Prostate gland (tissue), 2 donors: ENCODE measurements at places on chromosomes 4 and X. TPM values are rescaled to one million over a fixed set of nuclear protein-coding genes. Genes with fewer than 3 reads are reported as not detected.

GRCh38 chr4:4364061-4364460 is 22.8 kb upstream of the NSG1 start:
- no peak for DNase-seq
- no peak overlapping the region for H3K4me3 ChIP-seq
- no peak overlapping the region for H3K27ac ChIP-seq

DNA sequence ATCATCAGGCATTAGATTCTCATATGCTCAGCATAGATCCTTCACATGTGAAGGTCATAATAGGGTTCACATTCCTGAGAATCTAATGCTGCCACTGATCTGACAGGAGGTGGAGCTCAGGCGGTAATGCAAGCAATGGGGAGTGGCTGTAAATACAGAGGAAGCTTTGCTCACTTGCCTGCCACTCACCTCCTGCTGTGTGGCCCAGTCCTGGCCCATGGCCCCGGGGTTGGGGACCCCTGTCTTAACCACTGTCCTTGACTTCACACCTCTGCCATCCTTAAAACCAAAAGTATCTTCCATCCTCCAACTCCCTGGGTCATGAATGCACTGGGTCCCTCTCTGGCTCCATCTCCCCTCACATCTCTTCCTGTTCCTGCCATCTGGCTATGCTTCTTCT is 129.1 kb downstream of the HMX1 start:
- H3K4me3 ChIP-seq, result no peak overlapping the region
- no peak for DNase-seq
- no peak overlapping the region for H3K27ac ChIP-seq

- no peaks in the 10 kb centered on the region for H3K27me3 ChIP-seq
- H3K4me1 ChIP-seq, result no peaks in the 10 kb centered on the region
- no peak for DNase-seq
Observed at GRCh38 chrX:7084841-7085240, 62.7 kb upstream of the STS start.

DNA sequence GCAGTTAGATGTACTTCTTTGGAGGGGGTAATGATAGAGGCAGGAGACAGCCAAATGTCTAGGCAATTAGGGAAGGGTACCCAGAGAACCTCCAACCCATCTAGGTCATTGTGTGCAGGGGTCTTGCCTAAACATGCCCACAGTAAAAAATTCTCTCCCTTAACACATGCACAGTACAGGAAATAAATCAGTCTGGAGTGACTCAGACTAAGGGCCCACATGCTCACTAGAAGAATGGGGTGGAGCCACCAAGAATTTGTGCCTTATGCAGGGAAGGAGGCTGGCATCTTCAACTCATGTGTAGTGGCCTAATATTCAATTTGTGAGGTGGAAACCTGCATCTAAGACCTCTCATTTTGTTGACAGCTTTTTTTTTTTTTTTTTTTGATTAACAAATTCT is 945.3 kb upstream of the GRIA3 start:
- H3K36me3 ChIP-seq, result no peaks in the 10 kb centered on the region
- H3K4me1 ChIP-seq, result no peaks in the 10 kb centered on the region
- DNase-seq, result no peak

DNA sequence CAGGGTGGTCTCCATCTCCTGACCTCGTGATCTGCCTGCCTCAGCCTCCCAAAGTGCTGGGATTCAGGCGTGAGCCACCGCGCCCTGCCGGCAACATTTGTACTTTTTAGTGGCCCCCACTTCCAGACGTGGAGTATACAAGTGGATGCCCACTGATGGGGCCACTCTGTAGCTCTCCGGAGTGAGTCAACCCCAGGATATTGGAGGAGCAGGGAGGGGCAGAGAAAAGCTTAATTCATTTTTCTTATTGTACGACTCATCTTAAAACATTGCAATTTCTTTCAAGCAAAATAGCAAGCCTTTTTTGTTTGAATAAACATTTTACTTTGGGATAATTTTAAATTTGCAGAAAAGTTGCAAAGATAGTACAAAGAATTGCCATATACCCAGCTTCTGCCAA is 34.6 kb downstream of the FAM9C start:
- no peaks in the 10 kb centered on the region for H3K4me1 ChIP-seq
- no peak overlapping the region for H3K4me3 ChIP-seq
- no peaks in the 10 kb centered on the region for H3K36me3 ChIP-seq

GRCh38 chr4:2725380-2725779 is 30.8 kb downstream of the TNIP2 start:
- H3K27me3 ChIP-seq, result no peaks in the 10 kb centered on the region
- H3K4me1 ChIP-seq, result no peaks in the 10 kb centered on the region
- no peak overlapping the region for H3K27ac ChIP-seq
- H3K36me3 ChIP-seq, result no peaks in the 10 kb centered on the region
- DNase-seq, result no peak

GRCh38 chrX:11768039-11768438 is 10.0 kb downstream of the MSL3 start:
- H3K27ac ChIP-seq, result no peak overlapping the region
- H3K4me3 ChIP-seq, result no peak overlapping the region
- no peaks in the 10 kb centered on the region for H3K27me3 ChIP-seq
- H3K4me1 ChIP-seq, result no peaks in the 10 kb centered on the region
- no peaks in the 10 kb centered on the region for H3K36me3 ChIP-seq

GRCh38 chr4:85967872-85968271 is 392.0 kb downstream of the MAPK10 start:
- no peaks in the 10 kb centered on the region for H3K36me3 ChIP-seq
- H3K27ac ChIP-seq, result no peak overlapping the region
- H3K4me3 ChIP-seq, result no peak overlapping the region
- H3K27me3 ChIP-seq, result no peaks in the 10 kb centered on the region
- no peak for DNase-seq
- no peaks in the 10 kb centered on the region for H3K4me1 ChIP-seq

DNA sequence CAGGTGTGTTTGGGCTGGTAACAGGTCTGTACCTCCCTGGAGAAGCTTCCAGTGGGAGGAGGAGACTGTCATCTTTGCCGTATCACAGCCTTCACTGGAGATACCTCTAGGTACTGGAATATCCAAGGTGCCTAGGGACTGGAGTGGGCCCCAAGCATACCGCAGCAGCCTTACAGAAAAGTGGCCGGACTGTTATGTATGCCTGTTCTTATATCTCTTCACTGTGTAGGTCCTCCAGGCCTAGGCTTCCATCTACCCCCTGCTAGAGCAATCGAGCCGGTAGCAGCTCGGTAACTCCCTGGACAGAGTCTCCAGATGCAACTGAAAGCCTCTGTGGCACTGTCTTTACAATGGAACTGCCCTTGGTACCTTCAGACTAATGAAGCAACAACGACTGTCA is 277.4 kb upstream of the GRIA3 start:
- H3K27ac ChIP-seq, result no peak overlapping the region
- no peak overlapping the region for H3K4me3 ChIP-seq
- no peak for DNase-seq

GRCh38 chr4:42610941-42611340 is 46.0 kb downstream of the ATP8A1 start:
- H3K27me3 ChIP-seq, result no peaks in the 10 kb centered on the region
- no peak overlapping the region for H3K4me3 ChIP-seq
- H3K36me3 ChIP-seq, result no peaks in the 10 kb centered on the region
- no peaks in the 10 kb centered on the region for H3K4me1 ChIP-seq
- no peak overlapping the region for H3K27ac ChIP-seq
- DNase-seq, result no peak

DNA sequence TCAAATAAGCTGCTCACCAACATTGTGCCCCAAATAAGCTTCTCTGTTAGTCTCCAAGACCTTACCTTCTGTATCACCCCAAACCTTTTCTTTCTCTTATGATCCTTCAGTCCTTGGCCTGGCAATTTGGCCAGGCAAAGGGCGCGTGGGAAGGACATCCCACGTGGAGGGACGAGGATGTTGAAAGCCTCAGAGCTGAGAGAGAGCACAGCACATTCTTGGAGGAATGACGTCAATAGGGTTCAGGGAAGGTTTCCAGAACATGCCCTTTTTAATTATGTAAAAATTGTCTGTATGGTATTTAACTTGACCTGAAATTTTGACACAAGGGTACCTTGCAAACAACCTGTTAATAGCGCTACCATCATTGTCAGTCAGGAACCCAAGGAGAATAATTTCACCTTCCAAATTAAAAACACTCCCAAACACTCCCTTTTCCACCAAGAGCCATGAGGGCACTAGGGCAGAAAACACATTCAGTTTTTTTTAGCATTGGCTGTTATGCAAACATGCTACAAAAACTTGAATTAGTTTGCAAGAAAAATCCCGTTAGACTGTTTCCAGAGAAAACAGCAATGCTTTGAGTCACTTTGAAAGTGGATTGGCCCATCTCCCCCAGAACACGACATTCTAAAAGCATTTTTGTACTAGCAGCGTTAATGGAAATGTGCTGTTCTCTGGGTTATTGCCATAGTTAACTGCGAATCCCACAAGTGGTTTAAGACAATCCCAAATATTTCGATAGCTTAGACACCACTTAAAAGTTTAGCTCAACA is 183.2 kb upstream of the PUDP start:
- no peak overlapping the region for H3K4me3 ChIP-seq
- H3K36me3 ChIP-seq, result no peaks in the 10 kb centered on the region
- H3K27ac ChIP-seq, result no peak overlapping the region
- no peak for DNase-seq

GRCh38 chr4:47315346-47315745 is 148.2 kb downstream of the COMMD8 start:
- H3K4me3 ChIP-seq, result no peak overlapping the region
- H3K36me3 ChIP-seq, result no peaks in the 10 kb centered on the region
- no peak overlapping the region for H3K27ac ChIP-seq
- no peaks in the 10 kb centered on the region for H3K27me3 ChIP-seq
- H3K4me1 ChIP-seq, result no peaks in the 10 kb centered on the region
- DNase-seq, result no peak

DNA sequence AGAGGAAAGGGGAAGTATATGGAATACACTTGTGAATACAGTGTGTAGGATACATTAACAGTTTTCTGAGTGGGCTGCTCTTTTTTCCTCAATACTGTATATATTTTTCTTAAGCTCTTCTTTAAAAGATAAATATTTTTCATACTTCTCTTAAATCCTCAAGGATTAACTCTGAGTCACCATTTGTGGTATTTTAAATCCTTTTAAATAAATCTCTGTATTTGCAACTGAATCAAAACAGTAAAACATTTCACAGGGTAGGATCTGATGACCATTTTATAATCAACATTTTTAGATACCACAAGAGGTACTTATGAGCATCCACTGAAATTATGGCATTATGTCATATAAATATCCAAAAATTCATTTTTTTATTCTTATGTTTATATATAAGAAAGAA is 87.6 kb downstream of the GAB1 start:
- H3K27ac ChIP-seq, result no peak overlapping the region
- no peaks in the 10 kb centered on the region for H3K4me1 ChIP-seq
- no peak overlapping the region for H3K4me3 ChIP-seq
- no peak for DNase-seq
- no peaks in the 10 kb centered on the region for H3K36me3 ChIP-seq

DNA sequence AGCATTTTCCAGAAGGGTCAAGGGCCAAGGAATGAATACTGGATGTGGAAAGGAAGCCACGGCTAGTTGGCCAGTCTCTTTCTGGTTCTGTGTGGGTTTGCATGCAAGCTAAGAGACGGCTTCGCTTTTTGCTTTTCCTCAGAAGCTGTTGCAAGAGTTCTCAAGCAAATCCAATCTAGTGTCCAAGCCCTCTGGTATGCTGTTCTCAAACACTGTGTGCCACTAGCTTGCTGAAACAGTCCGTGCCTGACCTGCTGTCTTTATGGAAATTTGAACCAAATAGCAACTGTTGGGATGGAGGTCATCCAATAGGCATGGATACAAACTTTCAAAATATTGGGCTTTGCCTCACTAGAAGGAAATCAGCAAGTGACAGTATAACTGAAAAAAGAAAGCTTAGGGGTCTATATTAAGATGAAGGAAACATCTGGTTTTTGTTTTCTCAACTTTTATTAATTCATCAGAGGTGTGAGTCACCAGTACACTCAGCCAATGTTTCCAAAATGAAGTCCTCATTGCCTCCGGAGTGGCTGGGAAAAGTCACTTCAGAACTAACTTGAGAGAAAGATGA is 70.5 kb downstream of the SLC9A6 start:
- H3K36me3 ChIP-seq, result no peaks in the 10 kb centered on the region
- H3K27me3 ChIP-seq, result no peaks in the 10 kb centered on the region
- DNase-seq, result no peak
- H3K4me3 ChIP-seq, result no peak overlapping the region
- H3K4me1 ChIP-seq, result no peaks in the 10 kb centered on the region

- H3K4me1 ChIP-seq, result no peaks in the 10 kb centered on the region
- no peak for DNase-seq
- no peaks in the 10 kb centered on the region for H3K36me3 ChIP-seq
- H3K27me3 ChIP-seq, result no peaks in the 10 kb centered on the region
- no peak overlapping the region for H3K4me3 ChIP-seq
- H3K27ac ChIP-seq, result no peak overlapping the region
Observed at GRCh38 chr4:163542275-163542674, 47.8 kb downstream of the TMA16 start.

DNA sequence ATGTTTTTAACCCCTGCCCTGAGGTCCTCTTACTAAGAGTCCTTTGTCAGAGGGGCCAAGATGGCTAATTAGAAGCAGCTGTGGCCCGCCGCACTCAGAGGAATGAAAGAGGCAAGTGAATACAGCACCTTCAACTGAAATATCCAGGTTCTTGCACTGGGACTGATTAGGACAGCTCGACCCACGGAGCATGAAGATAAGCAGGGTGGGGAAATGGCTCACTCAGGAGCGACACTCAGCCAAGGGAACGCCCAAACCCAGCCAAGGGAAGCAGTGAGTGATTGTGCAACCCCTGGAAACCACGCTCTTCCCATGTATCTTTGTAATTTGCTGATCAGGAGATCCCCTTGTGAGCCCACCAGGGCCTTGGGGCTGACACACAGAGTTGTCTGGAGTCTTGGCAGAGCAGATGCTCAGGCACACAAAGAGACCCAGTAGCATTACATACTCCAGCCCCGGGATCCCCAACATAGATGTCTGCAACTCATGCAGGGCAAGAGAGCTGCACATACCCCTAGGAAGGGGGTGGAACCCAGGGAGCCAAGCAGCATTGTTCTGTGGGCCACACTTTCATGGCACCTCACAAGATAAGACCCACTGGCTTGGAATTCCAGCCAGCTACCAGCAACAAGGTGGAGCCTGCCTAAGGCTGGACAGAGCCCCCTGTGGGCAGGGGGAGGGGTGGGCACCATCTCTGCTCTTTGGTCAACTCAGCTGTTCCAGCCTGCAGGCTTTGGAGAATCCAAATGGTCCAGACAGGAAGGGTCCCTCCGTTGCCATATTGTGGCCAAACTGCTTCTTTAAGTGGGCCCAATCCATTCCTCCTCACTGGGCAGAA is 23.3 kb downstream of the F8A3 start:
- H3K4me3 ChIP-seq, result no peak overlapping the region
- H3K4me1 ChIP-seq, result no peaks in the 10 kb centered on the region
- H3K27ac ChIP-seq, result no peak overlapping the region
- no peaks in the 10 kb centered on the region for H3K36me3 ChIP-seq
- no peak for DNase-seq

ETDB gene
- total RNA-seq, result not detected

CPZ gene
- total RNA-seq, result 0.73 TPM

FAM47E gene
- total RNA-seq, result 15.1 TPM

FRG2 gene
- not detected for total RNA-seq

TMPRSS11F gene
- 0.34 TPM for total RNA-seq
